ENCODE measurements at places on chromosomes 5 and 9. TPM values are rescaled to one million over a fixed set of nuclear protein-coding genes. Genes with fewer than 3 reads are reported as not detected.
A peak's percentile ranks its signal among the peaks of the same experiment; 100 is the strongest.

ELAVL2 gene
- total RNA-seq: not detected

ASTN2 gene
- 3.6 TPM for total RNA-seq

- H3K4me3 ChIP-seq: no peak overlapping the region
- no peaks in the 10 kb centered on the region for H3K4me1 ChIP-seq
- H3K36me3 ChIP-seq: no peaks in the 10 kb centered on the region
- no peaks in the 10 kb centered on the region for H3K27me3 ChIP-seq
Measured at GRCh38 chr5:26761045-26761444, 277.3 kb downstream of the CDH9 start.

GRCh38 chr5:116939641-116940040 is 365.0 kb upstream of the SEMA6A start:
- H3K27ac ChIP-seq: no peak overlapping the region
- no peak overlapping the region for H3K4me3 ChIP-seq
- peaks cover 2% of the 10 kb centered on the region for H3K27me3 ChIP-seq
- no peaks in the 10 kb centered on the region for H3K36me3 ChIP-seq
- DNase-seq: no peak
- H3K4me1 ChIP-seq: no peaks in the 10 kb centered on the region

CDH12 gene
- not detected for total RNA-seq

DNA sequence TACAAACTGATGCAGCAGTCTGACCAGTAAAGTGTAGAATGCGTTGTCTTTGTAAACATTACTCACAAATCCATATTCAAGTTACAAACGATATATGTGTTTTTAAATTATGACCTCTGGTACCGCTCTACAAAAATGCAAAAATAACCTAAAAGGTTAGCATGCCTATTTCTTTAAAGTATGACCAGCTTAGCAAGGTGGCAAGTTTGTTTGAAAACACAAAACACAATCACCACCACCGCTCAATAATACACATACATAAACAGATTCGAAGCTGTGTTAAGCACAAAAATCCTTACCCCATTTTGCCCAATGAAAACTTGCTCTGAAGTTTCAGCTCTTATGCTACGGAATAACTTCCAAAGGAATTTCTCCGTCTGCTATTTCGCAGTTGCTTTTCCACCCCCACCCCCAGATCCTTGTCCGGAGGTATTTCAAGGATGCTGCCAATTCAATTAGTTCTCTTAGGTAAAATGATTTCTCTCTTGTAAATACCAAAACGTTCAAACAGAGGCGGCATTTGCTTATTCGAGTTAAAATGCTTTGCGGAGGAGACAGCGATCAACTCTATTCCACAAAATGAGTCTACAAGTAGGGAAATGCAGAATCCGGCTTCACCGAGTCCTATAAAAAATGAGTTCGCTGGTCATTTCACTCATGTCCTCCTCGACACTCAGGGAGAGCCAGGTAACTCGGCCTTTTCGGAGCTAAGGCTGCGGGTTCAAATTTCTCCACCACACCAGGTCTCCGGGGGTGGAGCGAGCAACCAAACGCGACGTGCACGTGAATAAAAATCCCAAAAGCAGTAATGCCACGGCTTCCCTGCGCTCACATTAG is 1.2 kb downstream of the HOMER1 start:
- peaks cover 25% of the 10 kb centered on the region for H3K27me3 ChIP-seq
- no peak overlapping the region for H3K27ac ChIP-seq
- no peaks in the 10 kb centered on the region for H3K36me3 ChIP-seq
- H3K4me3 ChIP-seq: peak overlapping the region; percentile 84

PCDHGB3 gene
- 0.55 TPM for total RNA-seq

C9orf153 gene
- 1.1 TPM for total RNA-seq

QRFP gene
- not detected for total RNA-seq

DNA sequence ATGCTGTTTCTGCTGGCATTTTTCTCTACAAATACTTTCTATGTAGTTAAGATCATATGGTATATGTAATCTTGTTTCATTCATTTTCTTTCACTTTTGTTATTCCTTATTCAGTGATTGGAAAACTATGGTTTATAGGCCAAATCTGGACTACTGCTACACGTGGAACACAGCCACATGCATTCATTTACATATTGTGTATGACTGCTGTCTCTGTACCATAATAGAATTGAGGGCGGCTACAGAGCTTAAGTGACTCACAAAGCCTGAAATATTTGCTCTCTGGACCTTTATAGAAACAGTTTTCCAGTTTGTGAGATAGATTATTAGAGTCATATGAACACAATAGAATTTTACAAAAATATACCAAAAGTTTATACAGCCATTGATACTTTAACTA is 133.6 kb upstream of the CDKN2B start:
- no peak overlapping the region for H3K27ac ChIP-seq
- H3K4me1 ChIP-seq: no peaks in the 10 kb centered on the region
- no peak overlapping the region for H3K4me3 ChIP-seq
- H3K36me3 ChIP-seq: no peaks in the 10 kb centered on the region

DNA sequence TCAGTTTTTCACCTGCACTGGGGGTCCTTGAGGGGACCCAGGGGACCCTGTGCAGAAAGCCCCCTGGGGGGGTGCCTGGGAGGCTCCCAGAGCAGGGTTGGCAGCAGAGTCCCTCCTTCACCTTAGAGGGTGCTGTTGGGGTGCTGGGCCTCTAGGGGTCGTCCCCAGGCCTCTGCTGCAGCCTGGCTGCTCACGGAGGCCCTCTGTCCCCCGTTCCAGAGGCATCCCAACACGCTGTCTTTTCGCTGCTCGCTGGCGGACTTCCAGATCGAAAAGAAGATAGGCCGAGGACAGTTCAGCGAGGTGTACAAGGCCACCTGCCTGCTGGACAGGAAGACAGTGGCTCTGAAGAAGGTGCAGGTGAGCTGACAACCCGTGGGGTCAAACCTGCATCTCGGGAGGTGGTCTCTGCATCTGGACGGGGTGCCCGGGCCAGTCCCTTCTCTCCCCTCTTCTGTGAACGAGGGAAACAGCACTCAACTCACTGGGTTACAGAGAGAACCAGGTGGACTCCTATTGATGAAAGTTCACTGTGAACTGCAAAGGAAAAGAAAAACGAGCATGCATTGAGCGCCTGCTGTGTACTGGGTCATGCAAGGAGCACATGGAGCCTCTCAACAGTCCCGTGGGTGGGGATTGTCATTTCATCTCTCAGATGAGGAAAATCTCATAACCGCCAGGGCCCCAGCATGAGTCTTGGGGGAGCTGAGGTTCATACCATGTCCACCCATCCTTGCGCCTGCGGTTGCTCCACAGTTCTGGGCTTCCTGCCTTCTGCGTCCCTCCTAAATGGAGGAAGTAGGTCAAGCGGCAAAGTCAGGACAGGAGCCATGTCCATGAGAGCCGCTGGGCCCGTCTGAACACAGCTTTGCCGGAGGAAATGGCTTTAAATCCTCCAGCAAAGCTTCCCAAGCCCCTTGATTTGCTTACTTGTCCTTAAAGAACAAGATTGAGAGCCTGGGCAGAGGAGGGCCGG is 54.8 kb downstream of the NEK6 start:
- H3K36me3 ChIP-seq: no peaks in the 10 kb centered on the region
- no peaks in the 10 kb centered on the region for H3K4me1 ChIP-seq
- H3K27me3 ChIP-seq: no peaks in the 10 kb centered on the region
- no peak overlapping the region for H3K27ac ChIP-seq
- DNase-seq: no peak
- no peak overlapping the region for H3K4me3 ChIP-seq
